ENCODE measurements at places on chromosomes 6 and 20. TPM values are rescaled to one million over a fixed set of nuclear protein-coding genes. Genes with fewer than 3 reads are reported as not detected.

The MLN gene
- not detected for total RNA-seq

The BPIFB2 gene
- not detected for total RNA-seq

The TNFRSF6B gene
- not detected for total RNA-seq

The COL19A1 gene
- not detected for total RNA-seq

The ERVFRD-1 gene
- total RNA-seq: not detected

The TMEM170B gene
- total RNA-seq: 6.3 TPM

The AHI1 gene
- 8.6 TPM for total RNA-seq
